ENCODE measurements at places on chromosomes 6 and 20.

DNA sequence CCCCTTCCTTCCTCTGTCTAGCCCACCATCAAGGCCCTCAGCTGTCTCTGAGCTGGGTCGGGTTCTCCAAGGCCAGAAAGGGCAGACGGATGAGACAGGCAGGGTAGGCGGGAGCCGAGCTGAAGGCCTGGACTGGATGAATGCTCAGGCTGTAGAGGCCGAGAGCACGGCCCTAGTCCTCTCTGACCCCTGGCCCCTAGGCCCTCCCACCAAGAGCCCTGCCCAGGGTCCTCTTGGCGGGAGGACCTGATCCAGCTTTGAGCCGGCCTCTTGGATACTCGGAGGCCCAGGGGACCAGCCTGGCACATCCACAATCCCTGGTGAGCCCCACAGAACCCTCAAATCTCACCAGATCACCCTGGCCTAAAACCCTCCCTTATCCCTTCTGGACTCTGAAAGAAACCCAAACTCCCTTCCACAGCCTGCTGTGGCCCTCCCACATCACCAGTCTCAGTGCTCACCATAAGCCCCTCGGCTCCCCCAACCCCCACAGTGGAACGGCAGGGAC lies 8.2 kb downstream of the ADISSP start:
- no peak for DNase-seq

DNA sequence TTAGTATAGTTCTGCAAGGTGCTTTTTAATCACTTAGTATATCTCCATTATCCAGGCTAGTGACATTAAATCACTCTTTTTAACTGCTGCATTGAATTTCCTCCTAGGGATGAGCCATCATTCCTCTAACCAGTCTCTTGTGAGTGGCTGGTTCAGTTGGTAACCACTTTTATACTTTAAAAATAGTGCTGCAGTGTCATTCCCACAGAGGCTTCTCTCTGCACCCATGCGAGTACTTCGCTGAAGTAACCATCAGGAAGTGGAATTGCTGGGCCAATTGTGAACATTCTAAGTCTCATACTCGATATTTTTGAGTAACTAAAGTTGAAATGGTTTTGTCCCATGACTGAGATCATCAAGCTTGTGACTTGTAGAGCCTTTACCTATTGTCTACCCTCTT lies 2.1 kb downstream of the BTN3A2 start:
- DNase-seq, result no peak

DNA sequence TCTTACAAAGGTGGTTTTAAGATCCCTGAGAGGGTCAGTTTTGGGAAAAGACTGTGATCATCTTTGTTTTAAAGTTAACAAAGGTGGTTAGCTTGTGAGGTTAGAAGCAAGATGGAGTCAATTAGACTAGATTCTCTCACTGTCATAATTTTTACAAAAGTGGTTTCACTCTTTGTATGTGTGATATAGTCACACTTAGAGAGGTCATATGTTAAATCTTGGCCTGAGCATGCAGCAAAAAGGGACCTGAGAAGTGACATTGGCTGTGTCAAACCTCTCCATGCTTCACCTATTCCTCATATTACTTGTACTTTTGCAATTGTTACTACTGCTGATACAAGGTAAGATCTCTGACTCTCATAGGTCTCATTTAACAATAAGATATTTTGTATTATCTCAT lies 368.0 kb downstream of the TBC1D32 start:
- DNase-seq, result no peak

- DNase-seq, result no peak
These were observed 130.2 kb upstream of the AKIRIN2 start for GRCh38 chr6:87832025-87832825.

DNA sequence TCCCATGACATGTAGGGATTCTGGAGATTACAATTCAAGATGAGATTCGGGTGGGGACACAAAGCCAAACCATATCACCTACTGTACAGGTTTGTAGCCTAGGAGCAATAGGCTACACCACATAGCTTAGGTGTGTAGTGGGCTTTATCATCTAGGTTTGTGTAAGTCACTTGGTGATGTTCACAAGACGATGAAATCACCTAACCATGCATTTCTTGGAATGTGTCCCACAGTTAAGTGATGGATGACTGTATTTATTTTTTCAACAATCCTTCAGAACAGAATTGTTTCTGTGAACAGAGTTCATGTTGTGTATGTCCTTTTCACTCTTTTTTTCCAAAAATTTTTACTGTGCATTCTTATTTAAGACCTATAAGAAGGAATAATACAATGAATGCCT lies 76.1 kb downstream of the DTD1 start:
- DNase-seq, result no peak

DNA sequence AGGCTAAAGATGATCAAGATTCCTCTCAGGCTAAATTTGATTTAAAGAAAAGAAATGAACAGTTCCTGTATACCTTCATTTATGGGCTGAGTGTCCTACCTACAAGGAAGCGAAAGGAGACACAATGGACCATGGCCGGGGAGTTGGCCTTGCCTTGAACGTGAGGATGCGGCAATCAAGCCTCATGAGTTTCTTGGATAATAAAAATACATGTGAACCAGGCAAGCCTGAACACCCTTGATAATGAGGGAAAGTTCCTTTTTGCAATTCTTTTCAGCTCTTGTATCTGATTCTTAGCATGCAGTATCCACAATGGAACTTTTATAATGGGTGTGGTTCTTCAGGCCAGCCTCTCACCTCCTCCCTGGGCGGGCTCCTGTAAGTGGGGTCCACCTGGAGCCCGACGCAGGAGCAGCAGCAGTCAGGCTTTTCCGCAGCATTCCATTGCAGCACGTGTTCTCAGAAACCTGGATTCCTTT lies 83.8 kb downstream of the RNASET2 start:
- no peak for DNase-seq
